ENCODE measurements at places on chromosomes 13 and 19.

DNA sequence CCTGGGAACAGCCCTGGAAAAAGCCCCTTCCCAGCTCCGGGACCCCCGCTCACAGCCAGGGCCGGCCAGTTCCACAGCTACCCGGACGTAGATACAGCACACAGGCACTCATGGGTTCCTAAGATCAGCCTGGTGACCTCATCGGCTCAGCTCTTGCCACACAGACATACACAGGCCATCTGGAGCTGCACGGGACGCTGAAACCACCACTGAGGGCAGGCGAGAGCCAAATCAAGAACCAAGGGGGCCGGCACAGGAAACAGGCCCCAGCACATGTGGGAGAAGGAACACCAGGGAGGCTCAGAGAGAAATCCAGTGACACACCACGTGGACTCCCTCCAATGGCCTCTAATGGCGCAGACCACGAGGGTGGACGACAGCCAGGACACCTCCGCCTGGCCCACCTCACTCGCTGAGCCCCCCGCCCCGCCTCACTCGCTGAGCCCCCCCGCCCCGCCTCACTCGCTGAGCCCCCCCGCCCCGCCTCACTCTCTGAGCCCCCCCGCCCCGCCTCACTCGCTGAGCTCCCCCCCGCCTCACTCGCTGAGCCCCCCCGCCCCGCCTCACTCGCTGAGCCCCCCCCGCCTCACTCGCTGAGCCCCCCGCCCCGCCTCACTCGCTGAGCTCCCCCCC, 69.7 kb upstream of the C13orf46 start:
- DNase-seq, result no peak

GRCh38 chr19:17806945-17807344, 12.0 kb downstream of the B3GNT3 start:
- no peak for DNase-seq

DNA sequence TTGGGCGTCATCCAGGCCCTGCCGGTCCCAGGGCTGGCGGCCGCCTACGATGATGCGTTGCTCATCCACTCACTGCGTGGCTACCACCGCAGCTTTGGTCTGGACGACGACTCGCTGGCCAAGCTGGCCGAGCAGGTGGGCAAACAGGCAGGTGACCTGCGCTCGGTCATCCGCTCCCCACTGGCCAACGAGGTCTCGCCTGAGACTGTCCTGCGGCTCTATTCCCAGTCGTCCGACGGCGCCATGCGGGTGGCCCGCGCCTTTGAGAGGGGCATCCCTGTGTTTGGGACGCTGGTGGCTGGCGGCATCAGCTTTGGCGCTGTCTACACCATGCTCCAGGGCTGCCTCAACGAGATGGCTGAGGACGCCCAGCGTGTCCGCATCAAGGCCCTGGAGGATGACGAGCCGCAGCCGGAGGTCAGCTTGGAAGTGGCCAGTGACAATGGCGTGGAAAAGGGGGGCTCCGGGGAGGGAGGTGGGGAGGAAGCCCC, 3.5 kb downstream of the IRGC start:
- DNase-seq, result no peak

DNA sequence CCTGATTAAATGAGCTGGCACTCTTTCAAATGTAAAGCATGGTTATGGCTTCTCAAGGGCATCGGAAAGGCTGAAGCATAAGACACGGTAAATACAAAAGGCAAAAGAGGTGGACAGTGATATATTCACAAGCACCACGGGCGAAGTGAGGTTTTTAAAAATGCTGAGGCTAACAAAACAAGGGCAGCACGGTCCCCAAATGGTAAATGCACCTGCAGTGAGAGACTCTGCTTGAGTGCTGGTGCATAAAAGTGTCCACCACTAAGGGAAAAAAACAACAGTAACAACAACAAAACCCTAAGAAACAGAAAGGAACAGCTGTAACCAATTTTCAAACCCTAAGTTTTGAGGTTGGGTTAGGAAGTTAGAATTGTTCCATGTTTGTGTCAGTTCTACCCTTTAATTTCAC, 234.9 kb downstream of the PCDH9 start:
- DNase-seq, result no peak

DNA sequence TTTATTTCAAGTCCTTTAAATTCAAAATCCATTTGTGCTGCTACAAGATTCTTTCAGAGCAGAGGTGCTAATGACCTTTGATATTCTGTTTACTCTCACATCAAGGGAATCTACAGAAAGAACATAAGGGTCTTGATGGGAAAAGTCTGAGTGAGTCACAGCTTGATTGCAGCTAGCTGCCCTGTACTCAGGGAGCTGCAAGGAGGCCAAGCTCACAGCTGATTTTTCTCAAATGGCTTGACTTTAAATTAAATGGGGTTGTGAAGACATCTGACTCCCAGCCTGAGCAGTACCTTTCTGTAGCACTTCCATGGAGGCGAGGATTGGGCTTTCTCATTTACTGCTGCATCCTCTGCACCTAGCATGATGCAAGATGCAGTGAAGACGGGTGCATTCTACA, 62.5 kb downstream of the RAP2A start:
- no peak for DNase-seq

DNA sequence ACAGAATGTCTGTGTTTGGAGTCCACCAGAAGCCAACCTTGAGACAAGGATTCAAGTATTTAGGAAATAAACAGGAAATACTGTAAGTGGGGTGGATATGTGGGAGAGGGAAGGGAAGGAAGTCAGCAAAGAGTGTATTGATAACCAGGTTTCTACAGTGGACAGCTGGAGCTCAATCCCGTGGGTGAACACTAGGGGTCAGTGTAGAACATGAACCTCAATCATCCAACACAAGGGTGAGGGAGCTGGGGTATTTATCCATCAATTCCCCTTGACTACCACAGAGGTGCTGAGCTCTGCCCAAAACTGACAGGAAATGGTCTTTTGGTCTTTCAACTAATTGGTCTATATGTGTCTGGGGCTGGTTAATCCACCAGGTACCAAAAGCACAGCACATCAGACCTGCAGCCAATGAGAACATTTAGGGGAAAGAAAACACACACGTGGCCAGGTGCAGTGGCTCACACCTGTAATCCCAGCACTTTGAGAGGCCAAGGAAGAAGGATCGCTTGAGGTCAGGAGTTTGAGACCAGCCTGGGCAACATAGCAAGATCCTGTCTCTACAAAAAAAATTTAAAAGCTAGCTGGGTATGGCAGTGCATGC, 5.6 kb upstream of the SYDE1 start:
- DNase-seq, result peak; percentile 29

GRCh38 chr13:28485551-28485950, 9.4 kb downstream of the FLT1 start:
- no peak for DNase-seq

- no peak for DNase-seq
Measured at GRCh38 chr13:96075953-96076543, 13.9 kb upstream of the HS6ST3 start.

DNA sequence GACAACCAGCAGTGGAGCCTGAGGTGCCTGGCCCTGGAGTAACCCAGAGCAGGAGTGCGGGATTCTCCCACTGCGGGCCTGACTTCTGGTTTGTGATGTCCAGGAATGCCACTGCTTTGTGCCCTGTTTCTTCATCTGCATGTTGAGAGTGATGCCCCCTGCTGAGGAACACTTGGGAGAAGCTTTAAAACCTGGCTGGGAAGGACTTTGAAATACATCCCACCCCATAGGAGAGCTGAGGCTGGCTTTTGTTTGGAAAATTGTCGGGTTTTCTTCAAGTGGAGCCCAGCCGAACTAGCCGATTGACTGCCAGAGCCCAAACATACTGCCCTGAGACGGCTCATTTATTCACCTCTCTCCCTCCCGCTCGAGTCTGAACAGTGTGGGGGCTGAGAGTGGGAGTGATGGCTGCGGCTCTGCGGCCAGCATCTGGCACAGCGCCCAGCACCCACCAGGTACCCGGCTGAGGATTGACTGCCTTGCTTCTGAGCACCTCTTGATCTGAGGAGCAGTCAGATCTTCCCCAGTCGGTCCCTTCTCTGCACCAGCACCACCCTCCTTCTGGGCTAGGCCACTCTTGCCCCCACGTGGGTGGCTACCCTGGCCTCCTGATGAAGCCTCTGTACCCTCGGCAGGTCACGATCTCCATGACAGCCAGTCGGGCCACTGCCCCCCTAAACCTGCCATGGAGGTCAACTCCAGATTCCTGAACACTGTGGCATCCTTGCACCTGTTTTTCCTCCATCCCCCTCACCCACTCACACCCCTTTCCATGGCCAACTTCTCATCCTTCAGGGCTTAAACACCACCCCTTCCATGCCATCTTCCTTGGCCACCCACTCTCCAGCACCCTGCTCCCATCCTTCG, 148.9 kb downstream of the SIPA1L3 start:
- no peak for DNase-seq

- no peak for DNase-seq
Measured at GRCh38 chr19:47433121-47433520, 13.8 kb upstream of the MEIS3 start.

- DNase-seq, result peak; percentile 42
Measured at GRCh38 chr13:38350114-38350617, 515 bp downstream of the UFM1 start.

GRCh38 chr13:94716016-94716415, 3.7 kb upstream of the SOX21 start:
- no peak for DNase-seq

DNA sequence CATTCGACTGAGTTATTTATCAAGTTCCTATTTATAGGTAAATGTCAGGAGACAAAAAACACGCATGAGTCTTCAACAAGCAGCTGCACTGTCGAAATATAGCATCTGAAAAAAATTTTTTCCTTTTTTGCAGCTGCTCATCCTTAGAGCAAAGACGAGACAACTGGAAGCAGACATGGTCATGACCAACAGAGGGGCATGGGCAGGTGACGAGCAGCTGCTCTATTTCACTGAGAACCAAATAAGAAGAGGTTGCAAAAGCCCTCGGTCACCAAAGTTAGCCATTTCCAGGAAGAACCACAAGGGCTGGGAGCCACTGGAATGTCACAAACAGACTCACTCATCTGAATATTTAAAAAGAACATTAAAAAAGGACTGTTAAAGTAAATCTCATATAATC, 22.2 kb downstream of the SOHLH2 start:
- DNase-seq, result no peak

- DNase-seq, result no peak
Measured at GRCh38 chr13:110415669-110416068, 108.6 kb downstream of the COL4A2 start.

DNA sequence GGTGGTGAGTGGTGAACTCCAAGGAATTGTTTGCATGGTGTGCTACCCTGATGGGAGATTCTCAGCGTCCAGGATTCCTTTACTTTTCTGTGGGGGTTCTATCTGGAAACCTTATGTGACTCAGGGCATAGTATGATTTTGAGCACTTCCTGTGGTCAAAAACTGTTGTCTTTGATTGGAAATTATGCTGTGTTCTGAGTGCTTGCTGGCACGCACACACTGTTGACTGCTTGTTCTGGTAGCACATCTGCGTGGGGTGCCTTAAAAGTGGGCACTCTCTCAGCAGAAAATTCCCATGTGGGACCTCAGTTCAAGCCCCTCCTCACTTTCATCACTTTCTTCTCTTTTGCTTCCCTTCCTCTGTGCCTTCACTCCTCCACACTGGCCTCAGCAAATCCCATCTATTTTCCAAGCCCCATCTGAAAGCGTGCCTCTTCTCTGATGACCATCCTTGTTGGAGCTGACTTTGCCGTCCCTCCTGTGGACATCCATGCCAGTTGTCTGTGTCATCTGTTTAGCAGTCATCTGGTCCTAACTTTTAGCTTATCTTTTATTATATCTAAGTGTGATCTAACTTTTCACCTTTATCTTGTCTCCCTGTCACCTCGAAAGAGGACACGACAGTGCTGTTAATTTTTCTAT, 56.4 kb upstream of the NPAS1 start:
- no peak for DNase-seq

GRCh38 chr19:24081056-24081455, 5.9 kb upstream of the ZNF254 start:
- no peak for DNase-seq

DNA sequence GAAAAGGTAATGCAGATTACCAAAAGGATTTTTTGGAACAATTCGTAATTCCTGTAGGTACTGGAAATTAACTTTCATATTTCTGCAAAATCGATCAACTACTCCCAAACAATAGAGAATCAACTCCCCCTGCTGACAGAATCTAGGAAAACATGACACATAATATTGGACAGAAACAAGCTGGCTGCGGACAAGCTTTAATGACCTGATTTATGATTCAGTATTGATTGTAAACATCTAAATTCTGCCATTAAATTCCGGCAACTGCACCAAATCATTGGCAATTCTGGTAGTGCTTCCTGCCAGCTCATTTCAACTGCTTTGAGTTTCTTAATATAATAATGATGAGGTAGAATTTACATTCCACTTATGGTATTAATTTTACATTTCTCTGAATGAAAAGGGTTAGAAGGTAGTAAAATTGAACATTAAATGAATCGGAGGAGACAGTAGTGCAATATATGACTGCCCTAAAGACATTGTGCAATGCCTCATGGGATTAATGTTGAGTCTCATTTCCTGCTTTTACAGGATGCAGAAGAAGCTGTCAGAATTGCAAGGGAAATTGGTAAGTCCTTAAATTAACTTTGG, 146.5 kb downstream of the PCCA start:
- peak; percentile 28 for DNase-seq

GRCh38 chr13:87235621-87236020, 435.6 kb upstream of the SLITRK5 start:
- DNase-seq, result no peak

DNA sequence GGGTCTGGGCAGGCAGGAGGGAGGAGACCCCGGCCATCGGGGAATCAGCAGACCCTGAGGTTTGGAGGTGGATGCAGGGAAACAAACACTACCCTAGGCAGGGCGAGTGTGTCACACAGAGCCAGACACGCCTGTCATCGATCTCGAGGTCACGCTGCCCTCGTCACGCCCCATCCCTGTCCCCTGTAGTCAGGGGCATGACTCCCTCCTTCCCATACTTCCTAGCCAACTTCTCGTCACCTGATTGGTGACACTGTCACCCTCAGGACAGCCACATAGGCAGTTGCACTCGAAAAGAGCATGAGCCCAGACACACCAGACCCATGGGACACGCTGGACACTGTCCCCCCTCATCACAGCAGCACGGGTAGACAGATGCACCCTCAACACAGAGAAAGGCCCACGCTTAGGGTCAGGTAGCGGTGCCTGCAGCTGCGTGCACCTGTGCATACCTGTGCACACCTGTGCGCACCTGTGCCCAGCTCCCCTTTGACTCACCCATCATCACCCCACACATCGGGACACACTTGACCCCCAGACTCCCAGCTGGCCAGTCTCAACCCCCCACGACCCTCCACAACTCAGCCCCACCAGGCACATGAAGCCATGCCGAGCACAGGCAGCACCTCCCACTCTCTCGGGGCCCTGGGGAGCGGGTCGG, 11.9 kb downstream of the CILP2 start:
- DNase-seq, result no peak

DNA sequence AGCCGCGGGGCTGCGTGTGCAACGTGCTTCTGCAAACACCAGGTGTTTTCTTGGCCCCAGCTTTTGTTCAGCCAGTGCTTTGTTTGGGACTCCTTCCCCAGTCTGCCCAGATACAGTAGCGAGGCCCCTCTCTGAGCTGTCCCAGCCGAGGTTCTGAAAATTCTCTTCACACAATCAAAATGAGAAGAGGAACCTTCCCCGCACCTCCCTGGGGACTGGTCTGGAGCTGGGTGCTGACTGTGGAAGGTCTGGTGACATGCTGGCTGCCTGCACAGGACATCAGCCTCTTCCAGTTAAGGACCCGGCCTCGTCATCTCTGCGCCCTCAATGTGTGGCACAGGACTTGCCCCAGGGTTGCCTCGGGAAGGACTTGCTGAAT, 4.2 kb downstream of the ATP4A start:
- DNase-seq, result no peak
